ENCODE measurements at places on chromosomes 4 and X. TPM values are rescaled to one million over a fixed set of nuclear protein-coding genes. Genes with fewer than 3 reads are reported as not detected.
A peak's percentile ranks its signal among the peaks of the same experiment; 100 is the strongest.

- no peak overlapping the region for H3K4me3 ChIP-seq
- peak overlapping the region; percentile 43 for H3K27ac ChIP-seq
- no peaks in the 10 kb centered on the region for H3K27me3 ChIP-seq
Measured at GRCh38 chrX:3527166-3527565, 180.7 kb upstream of the MXRA5 start.

DNA sequence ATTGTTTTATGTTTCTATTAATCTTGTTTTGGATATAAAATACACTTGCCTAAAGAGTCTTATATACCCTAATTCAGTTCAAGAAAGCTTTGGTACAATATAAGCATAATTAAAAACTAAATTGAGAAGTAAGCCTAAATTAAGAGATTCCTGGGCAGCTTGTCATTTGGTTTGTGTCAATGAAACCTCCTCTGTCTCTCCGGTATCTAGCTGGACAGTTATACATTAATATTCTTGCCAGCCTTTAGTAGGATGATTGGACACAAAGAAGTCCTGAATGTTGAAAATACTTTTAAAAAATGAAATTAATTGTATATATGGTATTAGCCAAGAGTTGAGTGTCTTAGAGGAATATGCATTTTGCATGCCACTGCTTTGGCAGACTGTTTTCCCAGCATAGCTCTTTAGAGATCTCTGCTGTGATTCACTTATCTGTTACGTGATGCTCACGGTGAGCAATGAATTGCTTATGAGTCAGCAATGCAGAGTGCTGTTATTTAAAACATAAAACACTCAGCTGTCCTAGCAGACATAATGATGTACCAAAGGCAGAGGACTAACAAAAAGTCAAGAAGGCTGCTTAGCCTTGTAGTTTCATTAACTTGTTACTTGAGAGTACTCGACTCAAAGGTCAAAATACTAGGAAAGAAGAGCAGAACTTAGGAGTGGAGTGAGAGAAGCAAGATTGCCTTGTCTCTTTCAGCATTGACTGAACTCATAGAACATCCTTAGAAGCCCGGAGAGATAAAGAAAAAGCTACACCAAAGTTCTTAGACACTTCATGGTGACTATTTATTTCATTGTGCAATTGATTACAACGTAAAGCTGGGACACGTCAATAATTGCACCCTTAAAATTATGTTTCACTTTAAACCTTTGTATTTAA is 1296.1 kb upstream of the PCDH7 start:
- no peaks in the 10 kb centered on the region for H3K36me3 ChIP-seq
- no peaks in the 10 kb centered on the region for H3K4me1 ChIP-seq
- no peak overlapping the region for H3K27ac ChIP-seq
- H3K27me3 ChIP-seq: no peaks in the 10 kb centered on the region
- peak; percentile 82 for DNase-seq

DNA sequence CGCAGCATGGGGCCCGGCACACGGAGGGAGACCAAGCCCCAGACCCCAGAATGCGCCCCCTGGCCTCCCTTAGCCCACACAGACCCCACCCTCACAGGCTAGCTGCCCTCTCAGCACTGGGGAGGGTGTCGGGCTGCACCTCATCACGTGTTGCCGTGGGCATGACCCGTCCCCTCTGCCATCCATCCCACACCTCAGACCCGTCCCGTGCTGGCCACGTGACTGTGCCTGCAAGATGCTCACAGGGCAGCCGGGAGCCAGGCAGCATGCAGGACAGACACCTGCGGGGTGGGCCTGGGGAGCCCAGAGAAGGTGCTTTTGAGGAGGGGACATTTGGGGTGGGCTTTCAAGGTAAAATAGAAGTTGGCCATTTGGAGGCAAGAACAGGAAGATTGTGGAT is 4.8 kb downstream of the MSANTD1 start:
- H3K36me3 ChIP-seq: no peaks in the 10 kb centered on the region
- H3K27ac ChIP-seq: no peak overlapping the region
- H3K27me3 ChIP-seq: no peaks in the 10 kb centered on the region

Gene GAGE2A
- not detected for total RNA-seq

Gene MAGEA9B
- total RNA-seq: not detected

DNA sequence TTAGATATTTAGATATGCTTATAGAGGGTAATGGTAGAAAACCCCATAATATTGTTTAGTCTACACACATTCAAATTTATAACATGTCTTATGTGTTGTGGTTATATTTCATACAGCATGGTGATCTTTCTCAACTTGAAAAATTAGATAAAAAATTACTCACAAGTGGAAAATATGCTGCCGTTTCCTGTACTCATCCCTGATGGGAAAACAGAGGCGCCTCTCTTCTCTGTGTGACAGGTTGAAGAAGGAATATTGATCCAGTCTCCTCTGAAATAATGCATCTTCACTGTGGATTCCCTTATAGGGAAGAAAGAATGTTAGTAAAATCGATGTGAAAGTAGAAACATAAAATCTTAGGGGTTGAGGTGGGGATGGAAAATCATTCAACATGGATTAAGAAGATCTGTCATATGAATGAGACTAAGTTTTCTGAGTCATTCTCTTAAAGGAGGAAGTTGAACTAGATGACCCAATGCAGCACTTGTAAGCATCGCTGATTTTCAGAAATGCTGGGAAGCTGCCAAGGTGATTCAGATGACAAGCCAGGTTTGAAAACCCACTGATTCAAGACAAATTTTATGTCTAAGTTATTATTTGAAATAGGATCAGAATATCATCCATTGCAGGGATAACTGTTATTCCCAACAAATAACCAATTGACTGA is 70.7 kb downstream of the ANKRD50 start:
- H3K27me3 ChIP-seq: no peaks in the 10 kb centered on the region
- no peak overlapping the region for H3K27ac ChIP-seq
- H3K4me3 ChIP-seq: no peak overlapping the region
- peak; percentile 73 for DNase-seq
- H3K36me3 ChIP-seq: no peaks in the 10 kb centered on the region

Gene ZNF630
- 2.1 TPM for total RNA-seq

- H3K27me3 ChIP-seq: no peaks in the 10 kb centered on the region
- H3K36me3 ChIP-seq: no peaks in the 10 kb centered on the region
- no peaks in the 10 kb centered on the region for H3K4me1 ChIP-seq
- DNase-seq: no peak
- no peak overlapping the region for H3K4me3 ChIP-seq
- no peak overlapping the region for H3K27ac ChIP-seq
Measured at GRCh38 chr4:3790006-3790561, 23.9 kb downstream of the ADRA2C start.

Gene SLC7A11
- 74.8 TPM for total RNA-seq

DNA sequence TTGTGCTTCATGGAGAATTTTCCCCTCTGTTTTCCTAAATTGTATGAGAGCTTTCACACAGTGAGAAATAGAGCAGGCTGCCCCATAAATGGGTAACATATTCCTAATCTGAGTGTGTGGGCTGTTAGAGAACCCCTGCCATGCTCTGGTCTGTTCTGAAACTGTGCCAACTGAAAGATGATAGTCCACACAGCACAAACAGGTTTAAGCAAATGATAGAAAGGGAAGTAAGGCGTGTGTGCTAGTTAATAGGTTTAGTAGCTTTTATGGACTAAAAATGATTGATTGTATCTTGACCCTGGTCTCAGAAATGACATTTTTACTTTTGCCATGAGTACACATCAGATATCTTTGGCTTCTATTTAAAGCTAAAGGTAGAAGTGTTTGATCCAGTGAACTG is 106.2 kb downstream of the PRRG1 start:
- H3K4me3 ChIP-seq: no peak overlapping the region
- H3K4me1 ChIP-seq: no peaks in the 10 kb centered on the region
- no peaks in the 10 kb centered on the region for H3K36me3 ChIP-seq
- H3K27ac ChIP-seq: no peak overlapping the region
- no peak for DNase-seq
- H3K27me3 ChIP-seq: no peaks in the 10 kb centered on the region

Gene C4orf36
- total RNA-seq: 2.8 TPM

- H3K27ac ChIP-seq: no peak overlapping the region
- no peak overlapping the region for H3K4me3 ChIP-seq
- no peaks in the 10 kb centered on the region for H3K36me3 ChIP-seq
- no peak for DNase-seq
- H3K27me3 ChIP-seq: no peaks in the 10 kb centered on the region
- no peaks in the 10 kb centered on the region for H3K4me1 ChIP-seq
Measured at GRCh38 chrX:49892542-49892941, 13.3 kb downstream of the USP27X start.

GRCh38 chrX:104565791-104566680 is at the start of gene IL1RAPL2:
TSS of gene IL1RAPL2 (plus strand) at chrX:104566199.
- no peak within 1 kb of the TSS for H3K4me3 ChIP-seq
- peaks cover 6% of the 10 kb centered on the region for H3K27me3 ChIP-seq
- H3K36me3 ChIP-seq: no peaks in the 10 kb centered on the region
- DNase-seq: peak; percentile 19

GRCh38 chrX:2652106-2652505 is 39.0 kb upstream of the CD99 start:
- no peak overlapping the region for H3K4me3 ChIP-seq
- no peak overlapping the region for H3K27ac ChIP-seq
- no peaks in the 10 kb centered on the region for H3K4me1 ChIP-seq
- H3K36me3 ChIP-seq: no peaks in the 10 kb centered on the region
- no peak for DNase-seq
- H3K27me3 ChIP-seq: no peaks in the 10 kb centered on the region

GRCh38 chrX:39678914-39679313 is 418.8 kb downstream of the BCOR start:
- H3K27me3 ChIP-seq: no peaks in the 10 kb centered on the region
- H3K27ac ChIP-seq: no peak overlapping the region
- no peak for DNase-seq
- H3K4me3 ChIP-seq: no peak overlapping the region
- H3K4me1 ChIP-seq: no peaks in the 10 kb centered on the region
- no peaks in the 10 kb centered on the region for H3K36me3 ChIP-seq

- no peaks in the 10 kb centered on the region for H3K36me3 ChIP-seq
- no peaks in the 10 kb centered on the region for H3K27me3 ChIP-seq
- no peaks in the 10 kb centered on the region for H3K4me1 ChIP-seq
Measured at GRCh38 chr4:48153791-48154550, 19.9 kb upstream of the TXK start.

Gene ANAPC4
- total RNA-seq: 27.1 TPM

DNA sequence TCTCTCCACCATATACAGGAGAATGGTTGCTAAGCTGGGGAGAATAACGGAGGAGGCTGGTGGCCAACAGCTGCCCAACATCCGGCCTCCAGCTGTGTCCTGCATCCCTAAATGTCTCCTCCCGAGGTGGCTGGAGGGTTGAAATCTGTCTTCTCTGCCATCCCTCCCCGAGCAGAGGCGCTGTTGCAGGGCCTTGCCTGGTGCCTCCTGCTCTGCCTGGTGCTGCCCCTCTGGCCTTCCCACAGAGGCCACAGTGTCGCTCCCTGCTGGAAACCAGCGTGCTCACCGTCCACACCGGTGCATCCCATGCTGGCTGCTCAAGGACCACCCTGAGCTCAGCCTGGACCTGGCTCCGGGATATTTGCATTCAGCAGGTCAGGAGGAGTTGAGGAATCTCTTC is 115.2 kb downstream of the ENPP6 start:
- no peak overlapping the region for H3K4me3 ChIP-seq
- no peak overlapping the region for H3K27ac ChIP-seq
- no peak for DNase-seq
- no peaks in the 10 kb centered on the region for H3K4me1 ChIP-seq
- H3K27me3 ChIP-seq: no peaks in the 10 kb centered on the region

DNA sequence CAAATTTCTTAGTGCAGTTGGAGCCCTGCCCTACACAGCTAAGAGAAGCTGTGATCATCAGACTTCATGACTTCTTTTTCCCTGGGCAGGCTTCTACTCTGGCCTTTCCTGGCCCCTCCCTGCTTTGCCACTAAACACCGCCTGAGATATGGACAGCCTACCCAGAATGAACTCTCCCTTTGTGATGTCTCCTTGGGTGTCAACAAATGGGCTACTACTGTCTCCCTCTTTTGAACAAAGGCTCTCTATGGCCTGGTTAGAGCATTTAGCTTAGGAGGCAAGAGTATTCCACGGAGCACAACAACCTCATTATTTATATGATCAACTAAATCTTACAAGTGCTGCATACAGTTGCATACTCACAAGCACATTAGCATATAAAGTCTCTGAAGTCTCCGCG is 127.6 kb upstream of the HCCS start:
- no peak for DNase-seq
- no peaks in the 10 kb centered on the region for H3K4me1 ChIP-seq
- no peak overlapping the region for H3K27ac ChIP-seq
- no peaks in the 10 kb centered on the region for H3K27me3 ChIP-seq
- H3K4me3 ChIP-seq: no peak overlapping the region

DNA sequence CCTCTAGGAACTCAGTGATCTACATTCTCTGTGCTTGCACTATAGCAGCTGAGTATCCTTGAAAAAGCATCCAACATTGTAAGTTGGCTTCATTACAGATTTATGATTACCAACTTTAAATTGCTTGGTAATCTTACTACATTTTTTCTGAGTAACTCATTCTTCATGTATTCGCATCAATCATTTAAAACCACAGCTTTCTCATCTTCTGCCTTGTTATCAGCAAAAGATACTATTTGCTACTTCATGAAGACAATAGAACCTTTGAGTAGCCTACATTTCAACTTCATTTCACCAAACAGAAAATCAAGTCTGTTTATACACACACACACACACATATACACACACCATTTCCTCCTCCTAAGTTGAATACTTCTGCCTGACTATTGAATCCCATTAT is 6.2 kb upstream of the DCAF8L2 start:
- no peaks in the 10 kb centered on the region for H3K4me1 ChIP-seq
- H3K4me3 ChIP-seq: no peak overlapping the region
- H3K36me3 ChIP-seq: no peaks in the 10 kb centered on the region
- H3K27ac ChIP-seq: no peak overlapping the region
- H3K27me3 ChIP-seq: no peaks in the 10 kb centered on the region
- DNase-seq: peak; percentile 72

DNA sequence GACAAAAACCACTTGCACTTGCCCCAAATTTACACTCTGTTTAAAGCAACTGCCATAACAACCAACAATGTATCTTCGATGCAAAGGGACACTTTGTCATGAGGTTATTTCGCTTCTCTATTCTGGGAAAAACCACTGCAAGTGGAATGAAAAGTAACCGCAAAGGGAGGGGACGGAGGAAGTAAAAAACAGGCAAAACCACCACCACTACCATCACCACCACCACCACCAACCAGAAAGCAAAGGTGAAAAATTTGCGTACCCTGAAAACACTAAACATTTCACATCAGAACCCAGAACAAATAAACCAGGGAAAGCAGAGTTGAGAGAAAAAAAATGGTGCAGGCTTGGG is 1.2 kb upstream of the N4BP2 start:
- no peaks in the 10 kb centered on the region for H3K4me1 ChIP-seq
- DNase-seq: no peak
- H3K27ac ChIP-seq: peak overlapping the region; percentile 95
- no peaks in the 10 kb centered on the region for H3K36me3 ChIP-seq
- H3K27me3 ChIP-seq: no peaks in the 10 kb centered on the region

DNA sequence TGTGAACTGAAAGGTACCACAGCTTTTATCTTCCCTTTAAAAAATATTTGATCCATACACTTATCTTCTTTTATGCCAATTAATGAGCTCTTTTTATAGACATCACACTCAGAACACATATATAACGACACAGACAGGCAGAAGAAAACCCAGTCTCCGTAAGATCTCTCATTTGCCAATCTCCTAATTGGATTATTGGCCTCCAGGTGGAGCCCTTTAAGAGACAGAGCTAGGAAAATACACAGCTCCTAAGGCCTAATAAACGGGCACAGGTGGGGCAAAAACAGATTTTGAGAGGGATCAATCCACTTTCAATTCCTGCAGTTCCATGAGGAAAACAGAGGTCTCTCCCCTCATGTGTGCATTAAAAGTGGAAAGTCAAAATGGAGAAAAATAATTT is 1495.4 kb downstream of the RPA4 start:
- no peak overlapping the region for H3K27ac ChIP-seq
- DNase-seq: no peak
